ENCODE measurements at places on chromosomes 2 and 18. TPM values are rescaled to one million over a fixed set of nuclear protein-coding genes. Genes with fewer than 3 reads are reported as not detected.

SLC9A4 gene
- not detected for total RNA-seq

GAL3ST2 gene
- 0.34 TPM for total RNA-seq

TUBA3D gene
- not detected for total RNA-seq

FIGN gene
- 8.0 TPM for total RNA-seq

PROC gene
- not detected for total RNA-seq

IL36G gene
- total RNA-seq = not detected

ST6GAL2 gene
- not detected for total RNA-seq

CYP20A1 gene
- total RNA-seq = 36.6 TPM

KLHL14 gene
- under 0.01 TPM for total RNA-seq

SYT4 gene
- total RNA-seq = not detected

SCG2 gene
- 7.1 TPM for total RNA-seq

SCYGR3 gene
- total RNA-seq = not detected

NEURL3 gene
- total RNA-seq = not detected

DNAJC5G gene
- total RNA-seq = not detected

UGT1A5 gene
- total RNA-seq = not detected

IL1A gene
- not detected for total RNA-seq

FSHR gene
- not detected for total RNA-seq

NGEF gene
- total RNA-seq = not detected

COLEC12 gene
- total RNA-seq = 0.33 TPM

STK39 gene
- total RNA-seq = 14.7 TPM

ALKAL2 gene
- not detected for total RNA-seq

SULT1C2 gene
- total RNA-seq = 6.9 TPM

IL1B gene
- not detected for total RNA-seq

SCYGR4 gene
- total RNA-seq = not detected

SERPINB10 gene
- not detected for total RNA-seq

C2orf72 gene
- total RNA-seq = 0.46 TPM

GALNT5 gene
- 0.33 TPM for total RNA-seq

GDF7 gene
- not detected for total RNA-seq

DCC gene
- total RNA-seq = under 0.01 TPM

PRADC1 gene
- total RNA-seq = 13.1 TPM

TSPYL6 gene
- total RNA-seq = not detected

CCNYL1 gene
- 4.5 TPM for total RNA-seq

Measured in melanocyte of skin (primary cell).